ENCODE measurements at places on chromosomes 5 and 9. TPM values are rescaled to one million over a fixed set of nuclear protein-coding genes. Genes with fewer than 3 reads are reported as not detected.

- no peak for DNase-seq
Observed at GRCh38 chr5:111697215-111697614, 59.8 kb downstream of the NREP start.

MYMK gene
- not detected for total RNA-seq

SCAI gene
- 4.9 TPM for total RNA-seq

GRCh38 chr5:43073597-43074546 is 33.8 kb upstream of the ANXA2R start:
- peak; percentile 50 for DNase-seq

- no peak for DNase-seq
Observed at GRCh38 chr9:37324691-37325490, 97.6 kb upstream of the GRHPR start.

DNA sequence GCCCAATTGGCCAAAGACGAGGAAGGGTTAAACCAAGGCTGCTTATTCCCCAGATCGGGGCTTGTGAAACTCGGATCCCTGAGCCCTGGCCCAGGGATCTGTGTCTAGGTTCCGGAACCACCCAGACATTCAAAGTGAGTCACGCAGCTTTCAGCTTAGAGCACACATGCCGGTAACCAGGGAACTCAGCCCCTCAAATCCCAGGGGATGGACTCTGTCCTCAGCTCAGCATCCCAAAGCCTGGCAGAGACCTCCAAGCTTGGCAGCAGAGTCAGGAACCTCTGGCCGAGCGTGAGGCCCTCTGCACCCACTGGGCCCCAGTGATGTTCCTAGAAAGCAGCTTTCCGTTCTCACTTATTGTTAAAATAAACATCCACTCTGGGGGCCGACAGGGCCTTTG is 5.1 kb downstream of the PNPLA7 start:
- peak; percentile 70 for DNase-seq

CDC23 gene
- 44.6 TPM for total RNA-seq

DNA sequence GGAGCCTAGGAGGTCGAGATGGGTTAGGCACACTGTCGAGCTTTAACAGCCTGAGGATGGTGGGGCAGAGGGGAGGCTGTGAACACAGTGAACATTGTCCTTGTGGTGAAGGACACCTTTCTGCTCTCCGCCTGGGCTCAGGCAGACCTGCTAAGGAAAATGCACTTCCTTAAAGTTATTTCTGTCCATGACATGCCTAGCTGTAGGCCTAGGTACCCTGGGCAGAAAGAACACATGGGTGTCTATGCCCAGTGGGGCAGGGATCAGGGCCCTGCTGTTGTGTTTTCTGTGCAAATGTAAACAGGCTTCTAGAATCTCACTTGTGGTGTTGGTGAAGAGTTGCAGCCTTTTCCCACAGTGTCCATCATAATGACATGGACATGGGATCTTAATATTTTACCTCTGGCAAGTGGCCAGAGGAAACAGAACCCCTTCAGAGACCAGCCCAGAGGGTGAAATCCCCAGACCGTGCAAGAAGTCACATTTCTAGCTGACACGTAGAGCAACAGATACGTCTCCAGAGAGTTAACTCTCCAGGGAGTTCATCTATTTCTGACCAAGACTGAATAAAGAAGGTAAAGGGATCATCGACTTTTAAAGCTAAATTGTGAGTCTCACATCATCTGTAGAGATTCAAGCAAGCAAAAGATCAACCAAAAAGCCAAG is 79.2 kb downstream of the C9orf152 start:
- DNase-seq: no peak

C1QTNF2 gene
- 3.0 TPM for total RNA-seq

CATSPER3 gene
- total RNA-seq: 0.06 TPM

FAM81B gene
- not detected for total RNA-seq

SOWAHA gene
- 0.42 TPM for total RNA-seq

DNA sequence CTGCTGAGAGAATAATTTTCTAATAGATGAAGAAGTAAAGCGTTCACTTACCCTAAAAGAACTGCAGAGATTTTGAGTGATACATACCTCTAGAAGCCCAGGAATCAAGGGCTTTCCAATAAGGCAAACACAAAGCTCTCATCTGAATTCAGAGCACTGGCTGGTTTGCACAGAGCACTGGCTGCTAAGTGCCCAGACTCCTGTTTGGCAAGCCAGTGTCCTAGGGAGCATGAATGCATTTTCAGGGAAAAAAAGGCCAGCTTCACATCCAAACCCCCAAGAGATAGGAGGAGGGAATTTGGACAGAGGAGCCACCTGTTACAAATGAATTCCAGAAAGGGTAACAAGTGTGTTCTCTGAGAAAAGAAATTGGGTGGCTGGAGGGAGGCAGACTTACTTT is 65.3 kb downstream of the ARSB start:
- DNase-seq: no peak

DNA sequence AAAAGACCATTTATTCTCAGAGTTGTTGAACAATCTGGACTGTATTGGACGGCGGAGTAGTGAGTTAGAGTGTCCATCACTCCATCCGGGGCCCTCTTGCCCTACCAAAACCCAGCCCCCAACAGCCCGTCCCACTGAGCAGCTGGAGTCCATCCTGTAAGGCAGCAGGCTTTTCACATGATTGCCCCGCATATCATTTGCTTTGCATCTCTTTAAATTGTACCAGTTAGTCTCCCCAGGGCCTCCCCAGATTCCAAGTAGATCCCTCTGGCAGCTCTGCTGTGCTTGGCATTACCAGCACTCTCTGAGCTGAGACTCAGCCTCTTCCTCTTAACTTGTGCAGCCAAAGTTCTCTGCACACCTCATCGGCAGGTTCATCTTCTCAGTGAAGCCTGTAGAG is 48.6 kb upstream of the ADCY2 start:
- no peak for DNase-seq

TNFSF15 gene
- not detected for total RNA-seq

PCDHGA10 gene
- 0.30 TPM for total RNA-seq

DNA sequence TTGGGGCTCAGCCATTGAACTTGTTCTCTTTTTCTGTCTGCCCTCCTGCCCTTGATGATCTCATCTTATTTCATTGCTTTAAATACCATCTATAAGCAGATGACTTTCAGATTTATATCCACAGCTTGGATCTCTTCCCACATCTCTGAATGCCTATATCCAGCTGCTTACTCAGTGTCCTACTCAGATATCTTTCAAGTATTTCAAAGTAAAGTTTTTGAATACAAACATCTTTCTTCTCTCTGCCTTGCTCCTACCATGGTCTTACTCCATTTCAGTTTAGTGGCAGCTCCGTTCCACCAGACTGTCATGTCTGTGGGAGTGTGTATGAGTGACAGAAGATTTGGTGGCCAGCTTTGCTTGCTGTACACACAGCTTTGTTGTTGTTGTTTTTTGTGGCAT is 59.7 kb downstream of the ERBIN start:
- peak; percentile 4 for DNase-seq

PDCD1LG2 gene
- total RNA-seq: 6.9 TPM

- no peak for DNase-seq
Observed at GRCh38 chr5:127028822-127029457, 1.4 kb downstream of the MARCHF3 start.

LCN15 gene
- not detected for total RNA-seq

- no peak for DNase-seq
Observed at GRCh38 chr9:113186137-113186755, 34.8 kb downstream of the FKBP15 start.

DNA sequence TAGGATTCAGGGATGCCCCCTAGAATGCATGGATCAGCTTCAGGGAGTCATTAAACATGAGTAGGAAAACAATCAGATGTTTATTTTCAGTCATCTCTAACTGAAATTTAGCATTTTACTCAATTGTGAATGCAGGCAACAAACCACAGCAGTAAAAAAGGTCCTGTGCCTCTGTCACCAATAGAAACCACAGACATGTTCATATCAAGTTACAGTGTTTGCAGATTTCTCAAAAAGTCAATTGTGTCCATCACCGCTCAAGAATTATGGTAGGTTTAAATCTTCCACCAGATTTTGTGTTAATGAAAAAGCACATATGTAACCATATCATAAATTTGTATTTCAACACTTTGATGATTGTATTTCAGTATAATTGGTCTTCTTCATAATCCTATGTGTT is 68.4 kb upstream of the SLC1A1 start:
- no peak for DNase-seq

GRCh38 chr9:87749335-87750035 is 23.6 kb downstream of the CTSL start:
- DNase-seq: no peak

- no peak for DNase-seq
Observed at GRCh38 chr5:146675636-146676035, 159.6 kb upstream of the GPR151 start.

GRCh38 chr9:90631964-90632363 is 10.7 kb downstream of the DIRAS2 start:
- DNase-seq: no peak

SLU7 gene
- 64.4 TPM for total RNA-seq

TXNDC8 gene
- total RNA-seq: not detected
